ENCODE measurements at places on chromosomes 4 and X.

GRCh38 chr4:178689926-178690325 lies 1247.7 kb upstream of the AGA start:
- DNase-seq, result no peak

GRCh38 chrX:64580035-64580434 lies 184.8 kb upstream of the MTMR8 start:
- DNase-seq, result no peak

DNA sequence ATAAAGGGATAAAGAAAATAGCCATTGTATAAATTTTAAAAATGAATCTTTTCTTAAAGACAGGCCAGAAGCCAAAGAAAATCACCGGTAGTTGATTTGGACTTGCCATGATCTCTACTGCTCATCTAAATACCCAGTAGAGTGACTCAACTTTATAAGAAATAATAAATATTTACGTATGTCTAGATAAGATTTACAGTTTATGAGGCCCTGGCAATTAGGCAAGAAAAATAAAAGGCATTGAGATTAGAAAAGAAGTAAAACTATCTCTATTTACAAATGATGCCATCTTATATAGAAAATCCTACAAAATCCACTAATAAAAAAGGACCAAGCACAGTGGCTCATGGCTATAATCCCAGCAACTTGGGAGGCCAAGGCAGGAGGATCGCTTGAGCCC lies 765.5 kb upstream of the HTR2C start:
- DNase-seq, result no peak

GRCh38 chr4:83440148-83440814 lies 15.3 kb downstream of the HELQ start:
- DNase-seq, result no peak

DNA sequence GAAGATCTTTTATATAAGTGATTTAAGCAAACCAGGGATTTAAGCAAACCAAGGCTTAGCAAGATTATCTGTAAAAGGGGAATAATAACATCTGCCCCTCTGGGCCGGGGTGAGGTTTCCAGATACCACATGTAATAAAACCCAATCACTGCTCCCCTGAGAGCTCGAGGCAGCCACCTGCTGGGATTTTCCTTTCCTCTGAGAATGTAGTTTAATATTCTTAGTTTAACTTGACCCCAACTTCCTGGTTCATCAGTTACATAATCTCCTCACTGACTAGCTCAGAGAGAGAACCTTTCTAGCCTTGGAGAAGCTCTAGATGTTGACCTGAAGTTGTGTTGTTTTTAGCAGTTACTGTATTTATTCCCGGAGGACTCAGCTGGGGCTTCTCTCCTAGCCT lies 322.4 kb downstream of the ARHGAP10 start:
- no peak for DNase-seq

- peak; percentile 29 for DNase-seq
Measured at GRCh38 chr4:118281611-118282442, 71.0 kb downstream of the PRSS12 start.

- no peak for DNase-seq
Measured at GRCh38 chrX:134718966-134719317, 60.7 kb upstream of the PLAC1 start.

- no peak for DNase-seq
Measured at GRCh38 chrX:15188039-15188438, 81.8 kb downstream of the ASB9 start.

GRCh38 chrX:13112499-13112898 lies 68.1 kb upstream of the FAM9C start:
- DNase-seq, result no peak

GRCh38 chrX:12791257-12792228 lies at the start of gene PRPS2:
PRPS2 (plus strand) TSS chrX:12791412; CDS start chrX:12791498, 86 bp downstream.
- peak; percentile 51 for DNase-seq

- no peak for DNase-seq
Measured at GRCh38 chrX:49838374-49838773, 9.3 kb downstream of the PAGE4 start.

DNA sequence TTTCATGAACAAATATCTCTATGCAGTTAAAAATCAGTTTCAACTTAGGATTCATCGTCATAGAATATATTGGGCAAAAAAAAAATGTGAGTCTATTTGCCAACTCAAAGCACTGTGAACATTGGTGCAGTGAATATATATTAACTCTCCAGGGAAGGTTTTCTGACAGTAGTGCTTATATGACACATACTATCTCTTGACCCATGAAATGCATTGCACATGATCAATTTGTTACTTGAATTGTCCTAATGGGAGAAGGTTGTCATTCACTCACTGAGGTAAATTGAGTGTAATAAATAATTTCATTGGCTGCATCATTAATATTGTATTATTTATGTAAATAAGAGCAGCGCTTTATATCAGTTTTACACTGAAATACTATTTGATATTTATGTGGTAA lies 2458.5 kb downstream of the ARAP2 start:
- no peak for DNase-seq

- DNase-seq, result no peak
Measured at GRCh38 chr4:11623726-11624037, 195.0 kb upstream of the HS3ST1 start.

DNA sequence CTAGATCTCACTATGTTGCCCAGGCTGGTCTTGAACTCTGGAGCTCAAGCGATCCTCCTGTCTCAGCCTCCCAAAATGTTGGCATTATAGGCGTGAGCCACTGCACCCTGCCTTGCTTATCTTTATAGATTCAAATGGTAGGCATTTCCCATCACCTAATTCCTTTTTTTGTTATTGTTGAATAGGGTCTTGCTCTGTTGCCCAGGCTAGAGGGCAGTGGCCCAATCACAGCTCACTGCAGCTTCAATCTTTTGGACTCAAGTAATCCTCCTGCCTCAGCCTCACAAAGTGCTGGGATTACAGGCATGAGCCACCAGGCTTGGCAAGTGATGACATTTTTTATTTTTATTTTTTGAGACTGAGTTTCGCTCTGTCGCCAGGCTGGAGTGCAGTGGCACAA lies 16.7 kb upstream of the WDR45 start:
- no peak for DNase-seq

DNA sequence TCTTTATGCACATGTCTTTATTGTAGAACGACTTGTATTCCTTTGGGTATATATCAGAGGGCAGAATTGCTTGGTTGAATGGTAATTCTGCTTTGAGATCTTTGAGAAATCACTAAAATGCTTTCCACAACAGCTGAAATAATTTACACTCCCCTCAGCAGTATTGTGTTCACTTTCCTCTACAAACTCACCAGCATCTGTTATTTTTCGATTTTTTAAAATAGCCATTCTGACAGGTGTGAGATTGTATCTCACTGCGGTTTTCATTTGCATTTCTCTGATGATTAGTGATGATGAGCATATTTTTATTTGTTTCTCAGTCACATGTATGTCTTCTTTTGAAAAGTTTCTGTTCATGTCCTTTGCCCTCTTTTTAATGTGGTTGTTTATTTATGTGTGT lies 459.8 kb downstream of the PABPC4L start:
- DNase-seq, result no peak

DNA sequence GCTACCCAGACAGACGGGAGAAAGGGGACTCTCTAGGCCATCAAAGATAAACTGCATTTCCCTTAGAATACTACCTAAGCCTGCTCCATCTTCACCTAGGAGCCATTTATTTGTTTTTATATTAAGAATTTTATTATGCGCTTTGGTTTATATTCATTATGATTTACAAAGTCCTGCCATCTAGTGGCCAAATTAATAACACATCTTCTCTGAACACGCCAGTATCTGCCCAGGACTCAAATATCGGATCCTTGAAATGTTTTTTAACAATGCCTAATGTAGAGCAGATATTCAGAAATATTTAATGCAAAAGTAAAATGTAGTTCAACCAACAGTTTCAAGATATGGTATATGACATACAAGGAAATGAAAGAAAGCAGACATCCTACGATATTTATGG lies 20.8 kb upstream of the PRPS2 start:
- no peak for DNase-seq

- DNase-seq, result no peak
Measured at GRCh38 chr4:139455126-139455538, 1.2 kb downstream of the RAB33B start.
